ENCODE measurements at places on chromosomes 3 and 15.
A peak's percentile ranks its signal among the peaks of the same experiment; 100 is the strongest.

DNA sequence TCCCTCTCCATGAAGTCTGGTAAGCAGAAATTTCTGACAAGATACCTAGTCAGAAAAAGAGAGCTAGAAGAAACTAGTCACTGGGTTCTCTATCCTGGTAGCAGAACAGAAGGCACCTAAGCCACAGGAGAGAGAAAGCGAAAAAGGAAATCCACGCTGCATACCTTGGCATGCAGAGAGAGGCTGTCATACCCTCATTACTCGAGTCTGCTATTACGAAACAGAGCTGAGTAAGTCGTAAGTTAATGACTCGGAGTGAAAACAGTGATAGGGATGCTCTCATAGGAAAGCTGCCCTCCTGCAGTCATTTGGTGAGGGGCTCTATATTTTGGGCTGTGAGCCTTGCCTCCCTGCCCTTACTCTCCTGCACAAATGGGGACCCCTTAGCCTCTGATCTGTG, 16.2 kb downstream of the CLRN1 start:
- DNase-seq, result no peak

DNA sequence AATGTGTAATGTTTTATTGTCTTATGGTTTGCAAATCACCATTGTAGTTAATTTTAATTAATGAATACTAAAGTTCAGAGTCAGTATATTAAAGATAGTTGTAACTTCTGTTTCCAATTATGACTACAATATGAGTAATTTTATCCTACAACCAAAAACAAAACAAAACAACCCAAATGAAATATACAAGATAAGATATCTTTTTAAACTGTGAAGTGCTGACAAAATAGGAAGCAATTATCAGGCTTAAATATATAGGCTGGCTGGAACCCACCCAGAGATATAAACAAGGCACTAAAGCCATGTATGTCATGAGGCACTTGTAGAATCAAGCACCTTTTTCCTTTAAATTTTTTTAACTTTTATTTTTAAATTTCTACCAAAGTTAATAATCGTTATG, 108.6 kb upstream of the LRRFIP2 start:
- DNase-seq, result no peak

DNA sequence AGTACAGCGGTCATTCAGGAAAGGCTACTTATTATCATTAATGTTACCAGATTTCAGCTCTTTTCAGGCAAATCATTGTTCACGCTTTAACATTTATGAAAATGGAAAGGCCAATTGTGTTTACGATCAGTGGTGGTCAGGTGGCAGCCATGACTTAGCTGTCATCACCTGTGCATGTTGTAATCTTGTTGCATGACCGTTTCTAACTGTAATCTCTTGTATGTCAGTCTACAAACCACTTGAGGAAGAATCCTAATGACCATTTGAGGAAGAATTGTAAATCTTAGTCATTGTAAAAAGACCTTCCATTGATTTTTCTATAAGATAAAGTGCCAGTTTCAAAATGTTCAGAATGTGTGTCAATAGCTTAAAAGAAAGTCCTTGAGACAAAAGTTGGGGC, 100.4 kb downstream of the SERPINI1 start:
- DNase-seq, result no peak

- DNase-seq, result no peak
Observed at GRCh38 chr3:128681369-128681829, 30.8 kb upstream of the RPN1 start.

GRCh38 chr3:149411583-149411982, 34.1 kb upstream of the TM4SF1 start:
- no peak for DNase-seq

- no peak for DNase-seq
Observed at GRCh38 chr15:64398575-64398974, 10.9 kb downstream of the TRIP4 start.

DNA sequence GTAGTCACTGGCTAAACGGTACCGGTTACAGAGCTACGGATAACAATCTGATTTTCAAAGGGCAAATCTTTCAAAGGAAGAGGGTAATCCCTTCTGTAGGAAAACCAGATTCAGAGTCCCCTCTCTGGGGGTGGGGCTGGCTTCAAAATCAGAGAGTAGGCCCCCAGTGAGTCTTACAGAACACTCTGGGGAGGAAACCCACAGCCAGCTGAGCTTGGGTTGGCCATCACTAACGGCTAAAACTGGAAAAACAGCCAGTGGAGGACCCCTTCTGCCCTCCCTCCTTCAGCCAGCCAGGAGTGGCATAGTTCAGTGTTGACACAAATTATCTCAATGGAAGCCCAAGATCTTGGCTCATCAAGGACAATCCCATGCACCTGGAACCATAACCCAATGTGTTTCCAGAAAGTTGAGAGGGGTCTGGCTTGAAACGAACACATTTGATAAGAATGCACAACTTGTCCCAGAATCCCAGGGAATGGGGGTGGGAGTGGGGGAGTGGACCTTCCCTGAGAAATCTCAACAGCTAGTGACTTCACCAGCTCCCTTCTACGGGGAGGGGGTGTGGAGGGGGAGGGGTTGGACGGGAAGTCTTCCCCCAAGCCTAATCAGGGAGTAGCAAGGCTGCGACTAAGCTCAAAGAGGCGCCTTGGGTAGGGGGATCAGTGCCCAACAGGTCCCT, 1.0 kb downstream of the RASL12 start:
- no peak for DNase-seq

GRCh38 chr3:158789592-158789991, 12.3 kb upstream of the MFSD1 start:
- no peak for DNase-seq

DNA sequence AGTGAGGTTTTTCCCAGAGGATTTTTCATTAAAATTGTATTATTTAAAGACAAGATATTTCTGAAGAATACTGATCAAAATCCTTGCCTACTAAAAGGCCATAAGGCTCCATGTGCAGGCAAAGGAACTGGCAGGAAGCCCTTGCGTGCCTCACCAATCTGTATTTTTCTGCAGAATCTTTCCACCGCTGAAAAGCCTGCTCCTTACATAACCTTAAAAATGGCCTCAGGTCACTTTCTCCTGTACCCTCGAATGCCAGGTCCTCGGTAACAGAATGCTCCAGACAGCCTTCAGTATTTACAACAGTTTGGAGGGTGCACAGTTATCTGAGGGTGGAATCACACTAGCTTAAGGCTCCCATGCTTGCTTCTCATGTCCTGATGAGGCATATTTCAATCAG, 3.2 kb downstream of the MORC1 start:
- no peak for DNase-seq

DNA sequence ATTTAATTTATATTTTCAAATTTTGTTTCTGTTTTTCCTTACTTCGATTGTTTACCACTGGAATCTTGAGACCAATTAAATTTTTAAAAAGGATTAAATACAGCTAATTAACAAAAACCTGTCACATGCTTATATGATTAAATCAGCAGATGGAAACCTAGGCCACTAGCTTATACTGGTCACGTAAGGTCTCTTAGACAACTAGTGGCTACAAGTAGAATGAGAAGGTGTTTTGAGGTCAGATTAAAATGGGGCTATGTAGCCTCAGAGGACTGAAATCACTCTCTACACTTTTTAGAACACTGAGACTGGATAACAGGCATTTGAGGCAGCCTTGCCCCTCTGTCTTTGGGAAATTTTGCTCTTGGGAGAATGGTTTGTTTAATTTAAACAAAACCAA, 246.5 kb upstream of the ONECUT1 start:
- no peak for DNase-seq

GRCh38 chr3:99191186-99191585, 289.7 kb upstream of the DCBLD2 start:
- no peak for DNase-seq

DNA sequence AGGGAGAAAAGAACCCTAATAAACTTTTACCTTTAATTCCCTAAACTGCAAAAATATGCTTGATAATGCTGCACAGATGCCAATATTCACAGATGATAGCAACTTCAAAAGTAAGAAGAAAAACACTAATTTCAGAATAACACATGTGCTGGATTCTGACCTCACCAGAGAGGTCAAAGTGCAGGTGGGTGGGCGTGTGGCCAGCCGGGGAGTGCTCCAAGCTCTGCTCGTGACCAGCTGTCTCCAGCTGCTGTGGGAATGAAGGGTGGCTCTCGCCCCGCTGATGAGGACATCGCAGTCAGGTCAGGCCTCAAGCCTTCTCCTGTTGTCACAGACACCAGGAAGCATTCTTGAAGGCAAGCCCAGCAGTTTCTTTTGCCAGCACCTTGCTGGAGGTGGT, 57.1 kb downstream of the ADAMTS17 start:
- no peak for DNase-seq

- DNase-seq, result no peak
Observed at GRCh38 chr15:59699810-59700431, 10.8 kb upstream of the BNIP2 start.

- DNase-seq, result no peak
Observed at GRCh38 chr3:127370906-127371305, 83.1 kb upstream of the PRR20G start.

DNA sequence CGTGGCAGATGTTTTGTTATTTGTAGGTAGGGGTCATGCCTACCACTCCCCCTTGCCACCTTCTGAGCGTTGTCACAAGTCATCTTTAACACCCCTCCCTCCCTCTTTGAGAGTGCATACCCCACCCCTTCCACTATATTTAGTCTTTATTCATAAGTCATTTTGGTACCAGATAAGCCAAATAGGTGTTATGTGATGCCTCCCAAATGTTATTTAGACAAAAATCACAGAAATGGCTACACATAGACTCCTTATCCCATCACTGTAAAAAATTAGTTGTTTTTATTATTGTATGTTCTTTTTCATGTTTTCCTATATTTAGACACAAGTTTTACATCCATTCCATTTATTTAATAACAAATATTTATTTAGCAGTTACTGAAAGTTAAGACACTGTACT, 93.1 kb downstream of the IL1RAP start:
- no peak for DNase-seq

GRCh38 chr15:41811432-41812195, 16.3 kb upstream of the JMJD7 start:
- DNase-seq, result peak; percentile 65

- DNase-seq, result no peak
Observed at GRCh38 chr3:53028641-53029040, 17.2 kb downstream of the SFMBT1 start.

GRCh38 chr15:73564255-73564654, 68.9 kb downstream of the NPTN start:
- peak; percentile 16 for DNase-seq

- peak; percentile 15 for DNase-seq
Observed at GRCh38 chr3:177427540-177427939, 230.3 kb upstream of the TBL1XR1 start.

- no peak for DNase-seq
Observed at GRCh38 chr3:99544786-99545281, 93.6 kb upstream of the COL8A1 start.

- no peak for DNase-seq
Observed at GRCh38 chr3:104669083-104669482, 697.6 kb upstream of the ALCAM start.

- peak; percentile 72 for DNase-seq
Observed at GRCh38 chr3:51538459-51539290, at the start of gene RAD54L2. RAD54L2 (plus strand) TSS chr3:51538719; CDS start chr3:51590421, 51,702 bp downstream.

DNA sequence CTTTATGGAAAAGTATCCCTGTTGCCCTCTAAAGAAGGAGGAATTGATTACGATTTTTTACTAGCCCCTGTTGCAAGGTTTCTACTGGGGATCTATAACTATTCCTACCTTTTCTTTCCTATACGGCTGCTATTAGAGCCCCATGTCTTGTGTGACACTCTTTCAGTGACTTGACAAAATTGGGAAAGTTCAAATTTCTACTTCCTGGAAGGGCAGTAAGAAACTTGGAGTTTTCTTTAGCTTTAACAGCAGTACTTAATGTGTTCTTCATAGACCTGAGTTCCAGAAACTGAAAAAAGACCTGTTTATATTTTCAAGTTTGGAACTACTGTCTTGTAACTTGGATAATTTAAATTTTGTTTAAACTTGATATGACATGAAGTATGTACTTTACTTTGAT, 54.7 kb downstream of the TRPC1 start:
- DNase-seq, result no peak

DNA sequence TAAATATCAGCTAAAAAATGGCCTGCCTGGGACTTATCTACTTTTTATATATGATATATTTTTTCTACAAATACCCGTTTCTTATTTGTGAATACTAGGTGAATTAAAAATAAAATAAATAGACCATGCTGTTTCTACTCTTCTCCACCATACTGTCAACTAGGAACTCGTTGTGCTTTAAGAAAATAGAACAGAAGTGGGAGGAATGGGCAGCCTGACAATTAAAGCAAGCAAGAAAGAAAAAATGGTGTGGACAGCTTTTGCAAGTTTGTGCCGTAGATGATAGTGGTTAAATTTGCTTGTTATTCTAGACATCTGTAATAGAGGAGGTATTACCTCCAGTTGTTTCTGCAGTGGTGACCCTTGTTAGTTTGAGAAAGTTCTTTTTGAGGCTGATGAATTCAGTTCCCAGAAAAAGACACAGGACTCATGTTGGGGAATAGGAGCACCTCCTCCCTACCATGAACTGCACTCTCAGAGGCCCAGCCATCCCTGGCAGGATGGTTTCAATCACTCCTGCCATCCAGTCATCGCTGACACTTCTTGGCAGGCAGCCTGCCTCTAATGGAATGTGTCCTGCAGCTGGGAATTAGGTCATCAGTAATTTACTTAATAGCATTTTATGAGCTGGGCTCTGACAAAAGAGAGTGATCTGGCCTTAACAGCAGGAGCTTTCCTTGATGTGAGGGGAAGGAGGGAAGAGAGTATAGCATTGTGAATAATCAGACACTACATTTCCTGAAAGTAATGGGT, 105.0 kb upstream of the GAP43 start:
- peak; percentile 19 for DNase-seq

DNA sequence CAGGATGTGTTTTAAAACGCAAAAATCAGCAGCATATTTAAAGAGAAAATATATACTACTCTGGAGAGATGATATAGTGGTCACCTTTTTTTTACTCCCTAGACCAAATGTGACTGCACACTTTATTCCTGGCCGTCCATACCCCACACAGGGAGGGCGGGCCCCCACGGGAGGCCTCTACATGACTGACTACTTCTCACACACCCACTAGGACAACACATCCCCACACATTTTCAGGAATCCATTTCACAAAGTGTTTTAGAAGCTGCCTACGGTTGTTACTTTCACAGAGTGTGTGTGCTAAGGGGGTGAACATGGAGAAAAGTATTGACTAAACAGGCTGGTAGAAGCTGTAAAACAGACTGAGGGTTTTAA, 67.9 kb downstream of the CHSY1 start:
- DNase-seq, result no peak

DNA sequence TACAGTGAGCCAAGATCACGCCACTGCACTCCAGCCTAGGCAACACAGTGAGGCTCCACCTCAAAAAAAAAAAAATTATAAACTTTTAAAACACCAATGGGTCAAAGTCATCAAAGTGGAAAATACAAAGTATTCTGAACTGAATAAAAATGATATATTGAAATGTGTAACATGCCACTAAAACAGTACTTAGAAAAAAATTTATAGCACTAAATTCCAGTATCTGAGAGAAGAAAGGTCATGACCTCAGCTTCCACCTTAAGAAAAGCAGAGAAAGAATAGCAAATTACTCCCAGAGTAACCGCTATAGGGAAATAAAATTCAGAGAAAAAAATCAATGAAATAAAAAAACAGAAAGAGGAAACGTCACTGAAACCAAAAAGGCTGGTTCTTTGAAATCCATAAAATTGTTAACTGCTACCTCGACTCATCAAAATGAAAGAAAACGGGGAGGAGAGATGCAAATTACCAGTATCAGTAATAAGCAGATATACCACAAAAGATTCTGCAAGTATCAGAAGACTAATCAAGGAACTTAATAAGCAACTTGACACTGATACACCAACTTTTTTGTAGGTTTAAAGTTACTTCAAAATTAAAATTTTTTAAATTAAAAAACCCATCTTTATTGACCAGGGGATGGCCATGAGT, 20.8 kb downstream of the ATP13A3 start:
- DNase-seq, result no peak

- no peak for DNase-seq
Observed at GRCh38 chr15:44275150-44275830, 13.2 kb upstream of the GOLM2 start.
